Renal cortex interstitium (tissue), 15 donors: ENCODE measurements at places on chromosomes 2 and 18. TPM values are rescaled to one million over a fixed set of nuclear protein-coding genes. Genes with fewer than 3 reads are reported as not detected.

Gene LIPG
- 43.0 TPM for polyA plus RNA-seq

Gene ZC3H8
- polyA plus RNA-seq = 16.3 TPM

Gene SFTPB
- 0.11 TPM for polyA plus RNA-seq

Gene HOXD12
- polyA plus RNA-seq = 0.26 TPM

Gene POTEF
- 0.07 TPM for polyA plus RNA-seq

Gene ARHGEF4
- polyA plus RNA-seq = 5.3 TPM

Gene SPC25
- 16.1 TPM for polyA plus RNA-seq

Gene IL36G
- not detected for polyA plus RNA-seq

Gene SPP2
- polyA plus RNA-seq = not detected

Gene TEX44
- not detected for polyA plus RNA-seq

Gene SP140L
- 7.6 TPM for polyA plus RNA-seq

Gene DLX1
- 0.32 TPM for polyA plus RNA-seq

Gene IL36A
- not detected for polyA plus RNA-seq

Gene TMEM163
- 2.3 TPM for polyA plus RNA-seq

Gene GAL3ST2
- 0.88 TPM for polyA plus RNA-seq

Gene CIB4
- 0.29 TPM for polyA plus RNA-seq

Gene CFC1
- not detected for polyA plus RNA-seq

Gene C2orf80
- 0.23 TPM for polyA plus RNA-seq

Gene SRD5A2
- polyA plus RNA-seq = 0.06 TPM

Gene ANKRD30BL
- polyA plus RNA-seq = 0.56 TPM

Gene SLC11A1
- 0.99 TPM for polyA plus RNA-seq

Gene SERPINB3
- polyA plus RNA-seq = 0.07 TPM

Gene BOLL
- polyA plus RNA-seq = not detected

Gene CFAP65
- 0.36 TPM for polyA plus RNA-seq

Gene NCKAP5
- polyA plus RNA-seq = 7.3 TPM

Gene TMBIM1
- 80.7 TPM for polyA plus RNA-seq

Gene EHD3
- 37.8 TPM for polyA plus RNA-seq

Gene HDAC4
- 22.6 TPM for polyA plus RNA-seq

Gene CFLAR
- polyA plus RNA-seq = 84.8 TPM

Gene GPAT2
- polyA plus RNA-seq = 2.8 TPM

Gene OSBPL6
- 7.6 TPM for polyA plus RNA-seq

Gene ARHGAP15
- polyA plus RNA-seq = 3.0 TPM

Gene ANKRD30B
- 0.08 TPM for polyA plus RNA-seq

Gene CCL20
- not detected for polyA plus RNA-seq

Gene FBXO48
- 2.1 TPM for polyA plus RNA-seq

Gene SMAD2
- polyA plus RNA-seq = 89.3 TPM

Gene GRB14
- polyA plus RNA-seq = 67.0 TPM

Gene FAHD2B
- 26.4 TPM for polyA plus RNA-seq

Gene SMCHD1
- 77.0 TPM for polyA plus RNA-seq

Gene ASXL3
- polyA plus RNA-seq = 6.7 TPM

Gene ANKRD36
- 28.4 TPM for polyA plus RNA-seq

Gene RUFY4
- 0.23 TPM for polyA plus RNA-seq

Gene RND3
- 55.0 TPM for polyA plus RNA-seq

Gene SCN7A
- polyA plus RNA-seq = 9.7 TPM

Gene PLGLB1
- 6.6 TPM for polyA plus RNA-seq

Gene STK39
- polyA plus RNA-seq = 36.0 TPM

Gene MBP
- polyA plus RNA-seq = 16.9 TPM

Gene FBXO41
- 1.8 TPM for polyA plus RNA-seq

Gene PRKAG3
- polyA plus RNA-seq = 0.04 TPM

Gene APCDD1
- polyA plus RNA-seq = 113 TPM

Gene STARD6
- polyA plus RNA-seq = 0.82 TPM

Gene IL1A
- 0.09 TPM for polyA plus RNA-seq
